ENCODE measurements at places on chromosomes 12 and 14.

- DNase-seq, result no peak
Observed at GRCh38 chr12:124762791-124763593, 100.7 kb downstream of the SCARB1 start.

GRCh38 chr12:126424696-126425095 is 1359.5 kb downstream of the AACS start:
- no peak for DNase-seq

GRCh38 chr14:86954623-86955022 is 1038.4 kb downstream of the GALC start:
- DNase-seq, result no peak

DNA sequence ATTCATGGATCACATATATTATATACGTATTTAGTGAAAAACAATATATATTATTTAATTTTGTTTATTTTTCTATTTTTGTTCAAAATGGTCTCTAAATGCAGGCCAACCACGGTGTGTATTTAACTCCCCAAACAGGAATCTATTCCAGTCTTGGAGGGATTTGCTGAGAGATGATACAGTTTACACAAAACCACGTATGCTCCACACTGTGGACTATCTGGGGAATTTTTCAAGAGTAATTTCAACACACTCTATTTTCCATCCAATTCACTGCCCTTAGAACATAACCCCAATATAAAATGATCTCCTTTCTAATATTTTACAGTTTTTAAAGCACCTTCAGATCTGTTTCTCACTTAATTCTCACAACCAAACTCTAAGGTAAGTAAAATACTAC is 15.3 kb downstream of the EML1 start:
- DNase-seq, result no peak

GRCh38 chr14:21408147-21408546 is 24.3 kb upstream of the SUPT16H start:
- DNase-seq, result no peak

DNA sequence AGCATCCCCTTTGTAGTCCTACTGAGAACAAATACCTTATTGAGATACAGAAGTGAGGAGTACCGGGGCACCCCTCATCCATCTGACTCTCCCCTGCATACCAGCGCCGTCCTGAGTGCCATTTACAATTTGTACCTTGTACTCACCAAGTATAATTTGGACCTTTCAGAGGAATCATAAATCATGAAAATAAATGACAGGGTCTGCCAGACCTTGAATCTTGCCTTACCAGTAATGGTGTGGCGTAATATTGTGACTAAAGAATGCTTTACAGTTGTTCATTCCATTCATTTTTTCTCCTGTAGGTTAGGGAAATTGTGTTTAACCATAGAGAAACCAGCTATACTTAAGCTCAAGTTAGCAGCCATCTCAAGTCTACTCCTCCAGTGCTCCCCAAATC is 243.7 kb upstream of the RGS6 start:
- no peak for DNase-seq

DNA sequence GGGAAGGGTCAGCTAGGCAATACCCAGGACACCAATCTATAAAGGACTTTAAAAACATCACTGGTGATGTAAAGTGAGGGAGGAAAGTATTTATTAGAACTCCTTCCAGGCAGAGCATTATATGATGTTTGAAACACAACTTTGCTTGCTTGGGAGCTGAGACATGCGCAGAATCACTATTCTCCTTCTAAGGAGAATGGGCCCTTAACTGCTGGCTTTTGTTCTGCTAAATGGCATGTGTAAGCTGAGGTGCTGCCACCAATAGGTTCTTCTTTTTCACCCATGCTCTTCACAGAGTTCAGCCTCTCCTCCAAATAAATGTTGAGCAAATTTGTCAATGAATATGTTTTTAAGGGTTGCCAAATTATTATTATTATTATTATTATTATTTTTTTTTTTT is 3.9 kb downstream of the STAC3 start:
- DNase-seq, result no peak

- no peak for DNase-seq
Observed at GRCh38 chr12:11075642-11076041, 13.5 kb upstream of the TAS2R46 start.

DNA sequence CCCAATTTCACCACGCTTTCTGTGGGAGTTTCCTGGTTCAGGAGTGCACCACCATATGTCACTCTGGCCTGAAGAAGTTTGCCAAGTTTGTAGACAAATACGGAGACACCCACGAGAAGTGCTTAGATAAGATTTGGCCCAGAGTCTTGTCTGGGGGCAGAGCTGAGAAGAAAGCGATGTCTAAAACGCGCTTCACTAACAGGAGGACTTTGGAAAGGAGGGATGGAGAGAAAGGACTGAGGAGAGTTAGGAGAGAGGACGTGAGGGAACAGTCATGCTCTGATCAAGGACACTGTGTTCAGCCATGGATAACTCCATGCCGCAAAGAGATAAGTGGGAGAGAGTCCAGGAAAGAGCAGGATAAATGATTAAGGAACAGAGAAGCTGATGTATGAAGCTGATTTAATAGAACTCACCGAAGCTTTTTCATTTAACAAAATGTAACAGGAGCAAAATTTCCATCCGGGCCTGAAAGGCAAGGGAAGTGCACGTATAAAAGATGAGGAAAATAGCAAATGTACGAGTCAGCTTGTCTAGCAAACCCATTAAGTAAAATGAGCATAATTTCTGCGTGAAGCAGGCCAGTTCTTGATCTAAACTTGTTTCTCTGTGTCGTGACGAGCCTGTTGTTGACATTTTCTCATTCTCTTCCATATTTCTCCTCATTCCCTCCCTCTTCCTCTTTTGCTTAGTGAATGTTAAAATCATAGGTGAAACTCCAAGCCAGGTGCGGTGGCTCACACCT is 23.4 kb upstream of the MAP3K9 start:
- no peak for DNase-seq

DNA sequence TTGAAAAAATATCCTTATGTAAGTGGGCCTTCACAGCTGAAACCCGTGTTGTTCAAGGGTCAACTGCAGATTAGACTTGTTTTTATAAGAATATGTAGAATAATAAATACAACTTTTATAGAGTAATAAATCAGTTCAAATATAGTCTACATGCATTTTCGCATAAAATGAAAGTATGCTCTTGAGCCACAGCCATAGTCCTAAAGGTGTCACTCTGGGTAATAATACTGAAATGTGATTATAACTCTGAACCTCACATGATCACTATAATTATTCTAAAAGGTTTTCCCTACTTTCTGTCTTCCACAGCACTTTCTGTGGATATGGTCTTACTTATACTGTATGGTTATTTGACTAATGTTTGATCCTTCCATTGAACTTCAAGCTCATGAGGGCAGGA is 185.8 kb downstream of the SLC6A15 start:
- DNase-seq, result no peak

DNA sequence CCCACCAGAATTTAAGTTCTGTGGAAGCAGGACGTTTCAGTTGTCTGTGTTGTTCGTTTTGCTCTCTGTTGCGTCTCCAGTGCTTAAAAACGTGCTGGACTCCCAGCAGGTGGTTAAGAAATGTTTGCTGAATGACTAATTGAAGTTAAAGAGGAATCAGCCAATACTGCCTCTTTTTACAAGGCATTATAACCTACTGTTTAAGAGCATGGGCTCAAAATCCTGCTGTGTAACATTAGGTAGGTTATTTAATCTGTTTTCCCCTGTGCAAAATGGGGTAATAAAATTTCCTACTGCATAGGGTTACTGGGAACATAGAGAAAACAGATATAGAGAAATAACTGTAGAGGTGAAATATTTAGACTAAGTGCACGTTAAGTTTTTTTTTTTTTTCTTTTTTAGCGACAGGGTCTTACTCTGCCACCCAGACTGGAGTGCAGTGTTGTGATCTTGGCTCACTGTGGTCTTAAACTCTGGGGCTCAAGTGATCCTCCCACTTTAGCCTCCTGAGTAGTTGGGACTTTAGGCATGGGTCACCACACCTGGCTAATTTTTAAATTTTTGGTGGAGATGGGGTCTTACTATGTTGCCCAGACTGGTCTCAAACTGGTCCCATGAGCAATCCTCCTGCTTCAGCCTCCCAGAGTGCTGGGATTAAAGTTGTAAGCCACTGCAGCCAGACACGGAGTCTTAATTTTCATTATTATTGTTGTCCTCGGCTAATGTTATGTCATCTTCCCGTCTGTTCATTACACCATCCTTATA is 139.4 kb upstream of the PRICKLE1 start:
- no peak for DNase-seq

DNA sequence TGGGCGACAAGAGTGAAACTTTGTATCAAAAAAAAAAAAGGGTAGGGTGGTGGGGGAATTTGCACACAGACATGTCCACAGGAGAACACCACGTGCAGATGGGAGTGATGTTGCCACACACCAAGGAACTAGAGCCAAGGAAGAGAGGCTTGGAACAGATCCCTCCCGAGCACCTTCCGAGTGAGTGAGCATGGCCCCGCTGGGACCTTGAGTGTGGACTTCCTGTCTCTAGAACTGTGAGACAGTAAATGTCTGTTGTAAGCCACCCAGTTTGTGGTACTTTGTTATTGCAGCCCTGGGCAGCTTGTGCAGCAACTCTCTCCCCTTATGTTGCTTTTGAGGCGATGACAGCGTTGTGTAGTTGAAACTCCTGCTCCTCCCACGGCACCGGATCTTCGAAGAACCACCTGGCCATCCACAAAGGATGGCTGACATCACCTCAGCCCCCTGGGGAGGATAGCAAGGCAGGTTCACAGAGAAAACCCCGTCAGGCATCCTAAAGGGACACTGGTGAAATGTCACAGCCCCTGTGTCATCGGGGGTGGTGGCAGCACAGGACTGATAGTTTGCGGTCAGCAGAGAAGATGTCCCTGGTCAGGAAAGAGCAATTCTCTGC is 54.7 kb upstream of the PLEKHG3 start:
- DNase-seq, result no peak

GRCh38 chr14:32404784-32405573 is 75.9 kb downstream of the AKAP6 start:
- DNase-seq, result no peak

DNA sequence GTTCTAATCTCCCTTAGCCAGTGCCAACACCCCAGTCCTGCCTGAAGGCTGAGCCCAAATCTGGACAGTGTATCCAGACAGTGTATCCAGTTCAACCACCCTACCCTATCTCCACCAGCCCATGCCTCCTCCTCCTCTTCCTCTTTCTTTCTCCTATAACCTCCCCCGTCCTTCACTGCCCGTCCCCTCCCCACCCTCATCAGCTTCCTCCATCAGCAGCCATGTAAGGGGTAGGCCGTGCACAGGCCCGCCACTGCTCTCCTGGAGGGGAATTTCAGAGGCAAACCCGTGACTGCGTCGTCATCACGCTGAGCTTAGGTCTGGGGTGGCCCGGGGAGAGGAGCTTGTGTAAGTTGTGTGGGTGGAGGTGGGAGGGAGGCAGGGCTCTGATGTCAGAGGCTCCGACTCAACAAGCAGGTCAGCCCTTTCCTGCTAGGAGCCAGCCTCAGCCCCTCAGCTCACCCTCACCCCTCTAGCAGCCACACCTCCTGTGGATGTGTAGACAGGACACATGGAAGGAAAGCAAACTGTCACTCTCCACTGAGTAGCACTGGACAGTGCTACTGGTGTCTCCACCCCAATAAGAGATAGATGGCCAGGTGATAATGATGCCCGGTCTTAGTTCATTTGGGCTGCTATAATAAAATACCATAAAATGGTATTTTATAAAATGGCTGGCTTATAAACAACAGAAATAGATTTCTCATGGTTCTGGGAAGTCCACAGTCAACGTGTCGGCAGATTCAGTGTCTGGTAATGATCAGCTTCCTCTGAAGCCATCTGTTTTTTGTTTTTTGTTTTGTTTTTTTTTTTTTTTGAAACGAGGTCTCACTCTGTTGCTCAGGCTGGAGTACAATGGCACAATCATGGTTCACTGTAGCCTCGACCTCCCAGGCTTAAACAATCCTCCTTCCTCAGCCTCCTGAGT is 50.5 kb downstream of the IRF2BPL start:
- no peak for DNase-seq

DNA sequence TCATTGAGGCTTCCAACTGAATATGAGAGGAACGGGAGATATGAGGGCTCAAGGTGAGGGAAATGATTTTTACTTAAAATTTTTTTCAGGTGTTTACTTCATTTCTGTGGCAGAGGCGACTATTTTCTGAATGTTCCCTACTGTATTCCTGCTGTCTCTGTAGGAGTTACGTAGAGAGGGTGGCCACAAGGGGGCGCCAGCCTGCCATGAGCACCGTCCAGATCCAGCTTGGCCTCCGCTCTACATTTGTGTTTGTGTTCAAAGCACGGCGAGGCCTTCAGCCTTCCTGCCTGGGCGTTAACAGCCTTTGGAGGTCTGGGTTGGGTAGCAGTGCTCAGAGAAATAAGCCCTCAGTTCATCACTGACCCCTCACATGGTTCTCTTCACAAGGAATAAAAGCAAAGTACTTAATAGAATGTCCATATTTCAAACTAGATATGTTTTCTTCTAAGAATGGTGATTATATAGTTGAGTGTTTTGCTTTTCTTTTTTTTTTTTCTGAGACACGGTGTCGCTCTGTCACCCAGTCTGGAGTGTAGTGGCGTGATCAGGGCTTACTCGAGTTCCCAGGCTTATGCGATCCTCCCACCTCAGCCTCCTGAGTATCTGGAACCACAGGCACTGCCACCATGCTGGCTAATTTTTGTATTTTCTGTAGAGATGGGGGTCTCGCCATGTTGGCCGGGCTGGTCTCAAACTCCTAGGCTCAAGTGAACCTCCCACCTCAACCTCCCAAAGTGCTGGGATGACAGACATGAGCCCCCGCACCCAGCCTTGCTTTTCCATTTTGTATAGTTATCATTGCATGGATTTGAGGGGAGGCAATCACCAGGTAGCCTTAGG is 22.3 kb downstream of the CKB start:
- no peak for DNase-seq

DNA sequence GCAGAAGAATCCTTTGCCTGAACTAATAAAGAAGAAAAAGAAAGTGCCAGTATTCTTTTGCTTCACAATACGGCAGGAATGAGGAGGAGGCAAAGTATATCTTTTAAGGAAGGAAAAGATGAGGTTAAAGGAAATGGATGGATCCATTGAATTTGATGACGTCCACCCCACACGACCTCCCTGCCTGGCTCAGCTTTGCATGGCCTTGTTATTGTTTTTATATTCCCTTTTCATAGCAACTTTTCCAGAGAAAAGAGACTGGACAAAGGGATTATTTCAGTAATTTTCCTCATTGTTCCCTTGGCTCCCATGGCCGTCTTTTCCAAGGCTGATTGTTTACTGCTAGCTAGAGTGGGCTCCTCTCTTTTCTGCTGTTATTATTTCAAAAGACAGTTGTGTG is 123.2 kb upstream of the SEL1L start:
- DNase-seq, result no peak

DNA sequence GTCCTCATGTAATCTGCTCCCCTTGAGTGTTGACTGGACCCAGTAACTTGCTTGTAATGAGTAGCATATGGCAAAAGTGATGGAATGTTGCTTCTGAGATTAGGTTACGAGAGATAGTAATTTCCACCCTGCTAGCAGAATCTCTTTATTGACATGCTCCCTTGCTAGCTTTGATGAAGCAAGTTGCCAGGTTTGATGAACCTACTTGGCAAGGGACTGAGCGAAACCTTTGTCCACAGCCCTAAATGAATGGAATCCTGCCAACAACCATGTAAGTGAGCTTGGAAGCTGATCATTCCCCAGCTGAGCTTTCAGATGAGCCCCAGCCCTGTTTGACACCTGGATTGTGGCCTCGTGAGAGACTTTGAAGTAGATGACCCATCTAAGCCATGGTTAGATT is 120.8 kb upstream of the PLXNC1 start:
- DNase-seq, result no peak
